ENCODE measurements at places on chromosomes 3 and 15.

GRCh38 chr3:122679882-122680474, 661 bp upstream of the PARP14 start:
- no peak for DNase-seq

GRCh38 chr15:68484696-68485400, 52.9 kb upstream of the ITGA11 start:
- DNase-seq, result no peak

- no peak for DNase-seq
Measured at GRCh38 chr3:128727996-128728395, 2.0 kb downstream of the RAB7A start.

- no peak for DNase-seq
Measured at GRCh38 chr3:59831394-59831793, 781.6 kb upstream of the CFAP20DC start.

DNA sequence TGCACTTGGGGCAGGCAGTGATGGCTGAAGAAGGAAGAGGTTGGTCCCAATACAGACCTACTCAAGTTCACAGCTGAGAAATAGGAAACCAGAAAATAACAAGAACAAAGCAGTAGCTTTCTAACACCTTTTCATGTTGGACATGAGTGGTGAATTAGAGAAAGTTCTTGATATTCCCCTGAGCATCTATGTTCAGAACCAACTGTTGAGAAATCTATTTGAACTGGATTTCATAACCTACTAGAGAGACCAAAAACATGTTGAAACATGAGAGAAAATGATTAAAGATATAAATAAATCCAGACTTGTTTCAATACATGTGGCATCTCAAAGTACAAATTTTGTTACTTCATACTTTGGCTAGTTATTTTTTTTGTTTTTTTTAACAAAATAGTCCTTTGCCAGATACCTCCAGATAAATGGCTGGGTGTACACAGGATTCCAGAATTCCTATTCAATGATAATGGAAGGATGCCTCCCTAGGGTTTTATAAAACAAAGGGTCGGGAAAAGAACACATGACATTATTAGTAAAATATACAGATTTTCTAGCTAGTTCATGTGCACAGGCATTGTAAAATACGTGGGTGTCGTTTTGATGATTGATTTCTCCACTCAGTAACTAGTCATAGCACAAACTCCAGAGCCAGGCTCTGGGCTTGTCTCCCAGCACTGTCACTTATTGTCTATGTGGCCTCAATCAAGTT, 34.4 kb upstream of the TNFSF10 start:
- DNase-seq, result peak; percentile 20

DNA sequence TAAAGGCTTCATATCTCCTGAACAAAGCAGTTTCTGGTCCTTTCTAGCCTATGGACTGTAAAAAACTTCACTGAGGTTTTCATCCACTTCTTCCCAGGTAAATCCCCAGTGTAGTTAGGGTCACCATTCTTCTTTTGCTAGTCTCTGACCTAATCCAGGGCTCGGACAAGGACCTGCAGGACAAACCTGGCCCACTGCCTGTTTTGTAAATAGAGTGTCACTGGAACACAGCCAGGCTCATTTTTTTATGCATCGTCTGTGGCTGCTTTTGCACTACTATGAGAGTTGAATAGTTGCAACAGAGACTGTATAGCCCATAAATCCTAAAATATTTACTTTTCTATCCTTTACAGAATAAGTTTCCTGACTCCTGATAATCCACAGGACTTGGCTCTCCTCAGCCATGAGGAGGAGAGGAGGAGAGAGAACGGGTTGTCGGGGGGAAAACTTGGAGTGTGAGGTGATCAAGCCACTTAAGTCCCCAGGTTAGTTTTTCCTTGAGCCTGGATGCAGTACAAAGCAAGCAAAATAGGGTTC, 29.0 kb downstream of the CCR3 start:
- DNase-seq, result no peak

- no peak for DNase-seq
Measured at GRCh38 chr3:186124592-186124991, 15.7 kb upstream of the ETV5 start.

GRCh38 chr3:136992115-136992514, 34.3 kb downstream of the IL20RB start:
- DNase-seq, result no peak

DNA sequence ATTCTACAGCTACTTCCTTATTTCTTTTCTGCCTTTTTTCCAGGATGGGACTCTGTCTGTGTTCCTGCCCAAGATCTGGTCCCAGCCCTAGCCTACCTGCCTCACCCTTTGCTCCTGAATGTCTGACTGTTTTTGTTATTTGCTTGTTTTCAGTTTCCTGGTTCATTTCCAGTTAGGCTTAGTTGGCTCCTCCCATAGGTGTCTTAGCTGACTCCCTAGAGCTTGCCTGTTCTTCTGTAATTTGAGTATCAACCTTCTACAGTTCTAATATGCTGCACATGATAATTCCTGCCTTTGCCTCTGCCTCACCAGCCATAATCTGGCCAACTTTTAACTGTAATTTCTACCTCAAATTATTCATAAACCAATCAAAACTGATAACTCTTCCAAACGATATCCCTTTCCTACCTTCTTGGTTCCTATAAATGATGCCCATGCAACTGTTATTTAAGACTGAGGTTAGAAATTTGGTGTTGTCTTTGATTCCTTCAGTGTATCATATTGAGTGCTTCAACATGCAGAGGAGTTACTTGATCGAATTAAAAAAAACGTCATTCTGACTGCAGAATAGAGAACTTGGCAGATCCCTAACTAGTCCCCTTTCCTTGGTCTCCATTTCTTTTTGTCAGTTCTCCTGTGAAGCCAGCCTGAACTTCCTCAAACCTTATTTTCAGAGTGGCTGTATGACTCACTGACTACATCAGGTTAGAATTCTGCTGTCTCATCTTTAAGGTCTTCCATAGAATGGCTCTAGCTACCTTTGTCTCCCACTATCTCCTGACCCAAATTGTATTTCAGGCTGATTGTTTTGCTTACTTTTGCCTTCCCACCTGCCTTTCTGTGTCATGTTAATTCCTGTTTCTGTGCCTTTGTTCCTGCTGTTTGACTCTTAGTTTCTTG, 8.4 kb downstream of the GOLM2 start:
- DNase-seq, result no peak

DNA sequence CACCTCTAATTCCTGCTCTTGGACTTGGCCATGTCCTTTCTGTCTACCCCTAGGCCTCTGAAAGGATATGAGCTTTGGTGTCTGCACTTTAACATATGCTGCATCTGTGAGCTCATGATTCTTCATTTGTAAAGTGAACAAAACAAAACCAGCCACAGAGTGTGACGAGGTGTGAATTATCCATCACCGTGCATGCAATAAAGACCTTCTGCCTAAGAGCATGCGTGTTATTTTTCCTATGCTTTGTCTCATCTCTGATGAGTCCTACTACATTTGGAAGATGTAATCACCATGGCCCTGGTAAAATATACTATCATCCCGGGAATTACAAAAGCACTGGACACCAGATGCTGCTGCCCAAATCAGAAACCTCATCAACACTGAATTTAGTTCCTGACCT, 103.5 kb upstream of the KCNAB1 start:
- DNase-seq, result no peak

DNA sequence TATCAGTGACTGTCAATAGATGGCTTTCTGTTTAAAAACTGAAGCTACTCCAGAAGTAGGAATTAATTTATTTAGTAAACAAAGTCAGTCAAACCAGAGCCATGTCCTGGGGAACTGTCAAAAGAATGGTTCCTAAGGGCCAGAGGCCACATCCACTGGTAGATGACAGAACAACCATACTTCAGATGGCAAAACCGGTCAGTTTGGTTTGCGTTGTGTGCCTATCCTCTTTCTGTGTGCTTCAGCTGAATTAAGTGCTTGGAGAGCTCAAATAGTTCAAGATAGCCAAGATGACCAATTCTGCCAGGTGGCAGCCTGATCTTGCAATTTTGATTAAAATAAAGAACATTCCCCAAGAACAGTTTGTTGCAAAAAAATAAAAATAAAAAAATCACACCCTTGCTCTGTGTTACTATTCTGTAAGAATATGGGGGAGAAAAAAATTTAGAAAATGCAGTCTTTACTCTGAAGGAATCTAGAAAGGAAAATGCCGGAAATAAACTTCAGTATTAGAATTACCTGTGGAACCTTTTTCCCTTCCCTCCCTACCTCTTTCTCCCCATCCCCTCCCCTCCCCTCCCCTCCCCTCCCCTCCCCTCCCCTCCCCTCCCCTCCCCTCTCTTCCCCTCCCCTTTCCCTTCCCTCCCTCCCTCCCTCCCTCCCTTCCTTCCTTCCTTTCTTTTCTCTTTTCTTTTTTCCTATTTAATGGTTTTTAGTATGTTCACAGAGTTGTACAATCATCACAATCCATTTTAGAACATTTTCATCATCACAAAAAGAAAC, 2.5 kb downstream of the MAP3K13 start:
- DNase-seq, result no peak

GRCh38 chr15:38533416-38533915, 31.1 kb downstream of the RASGRP1 start:
- DNase-seq, result no peak

- no peak for DNase-seq
Measured at GRCh38 chr3:53551324-53551723, 56.9 kb downstream of the CACNA1D start.

DNA sequence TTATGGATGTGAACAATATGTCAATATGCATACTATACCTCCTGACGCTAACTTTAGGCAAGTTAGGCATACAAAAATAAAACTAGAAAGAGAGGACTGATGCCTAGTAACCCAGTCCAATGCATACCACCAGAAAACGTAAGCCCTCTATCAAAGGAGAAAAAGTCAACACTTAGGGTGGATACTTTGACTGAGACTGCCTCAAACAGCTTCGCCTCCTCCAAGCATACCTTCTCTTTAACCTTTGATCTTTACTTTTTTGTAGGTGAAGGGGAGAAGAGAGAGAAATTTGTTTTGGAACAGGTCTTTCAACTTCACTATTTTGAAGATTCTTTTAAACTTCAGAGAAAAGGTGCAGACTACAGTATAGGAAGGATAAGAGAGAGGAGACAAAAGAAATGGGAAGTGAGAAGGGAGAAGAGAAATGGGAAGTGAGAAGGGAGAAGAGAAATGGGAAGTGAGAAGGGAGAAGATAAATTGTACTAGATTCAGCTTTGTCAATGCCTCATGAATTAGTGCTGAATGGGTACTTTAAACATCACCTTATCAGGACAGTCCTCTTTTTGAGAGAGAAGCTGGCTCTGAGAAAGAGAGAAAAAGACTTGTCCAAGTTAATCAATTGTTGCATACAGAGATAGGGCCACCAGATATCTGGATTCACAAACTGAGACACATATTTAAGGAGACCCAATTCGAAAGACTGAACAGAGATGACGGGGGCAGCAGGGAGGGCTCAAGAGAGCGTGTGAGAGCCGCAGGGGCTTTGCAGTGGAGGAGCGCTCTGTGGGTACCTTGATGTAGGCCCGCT, 1.0 kb downstream of the P3H2 start:
- DNase-seq, result no peak

- no peak for DNase-seq
Measured at GRCh38 chr3:101941318-101942040, 92.2 kb downstream of the NFKBIZ start.

GRCh38 chr15:54836052-54836795, 360.5 kb downstream of the RSL24D1 start:
- no peak for DNase-seq
